ENCODE measurements at places on chromosomes 6 and 20.
A peak's percentile ranks its signal among the peaks of the same experiment; 100 is the strongest.

DNA sequence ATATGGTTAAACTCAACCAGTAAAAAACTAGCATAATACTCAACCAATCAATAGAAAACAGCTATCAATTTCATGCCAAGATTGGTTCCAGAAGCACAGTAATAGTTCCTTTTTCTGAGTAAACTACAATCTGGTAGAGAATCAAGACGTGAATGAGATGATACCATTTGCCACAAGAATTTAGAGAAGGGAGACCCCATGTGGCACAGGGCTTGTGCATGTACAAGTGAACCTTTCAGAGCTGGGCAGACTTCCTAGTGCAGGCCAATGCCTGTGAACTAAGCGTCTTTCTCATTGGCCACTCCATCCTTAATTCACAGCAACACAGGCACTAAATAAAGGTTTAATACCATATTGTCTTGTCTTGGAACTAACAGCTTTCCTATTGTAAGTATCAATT is 213.5 kb downstream of the RFPL4B start:
- DNase-seq: no peak

DNA sequence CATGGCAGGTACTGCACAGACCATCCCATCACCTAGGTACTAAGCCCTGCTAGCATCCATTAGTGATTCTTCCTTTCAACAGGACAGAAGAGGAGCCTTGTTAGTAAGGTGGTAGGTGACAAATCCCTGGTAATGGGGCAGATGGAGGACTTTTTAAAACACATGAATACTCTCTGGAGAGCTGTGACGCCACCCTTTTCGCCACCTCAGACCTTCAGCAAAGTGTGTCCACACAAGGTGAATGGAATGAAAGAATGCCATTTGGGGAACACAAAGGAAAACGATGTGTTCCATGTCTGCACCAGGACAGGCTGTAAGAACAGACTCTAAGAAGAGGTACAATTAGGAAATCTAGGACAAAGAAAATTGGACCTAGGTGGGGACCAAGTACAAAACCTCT is 110.5 kb upstream of the CARMIL1 start:
- DNase-seq: no peak

DNA sequence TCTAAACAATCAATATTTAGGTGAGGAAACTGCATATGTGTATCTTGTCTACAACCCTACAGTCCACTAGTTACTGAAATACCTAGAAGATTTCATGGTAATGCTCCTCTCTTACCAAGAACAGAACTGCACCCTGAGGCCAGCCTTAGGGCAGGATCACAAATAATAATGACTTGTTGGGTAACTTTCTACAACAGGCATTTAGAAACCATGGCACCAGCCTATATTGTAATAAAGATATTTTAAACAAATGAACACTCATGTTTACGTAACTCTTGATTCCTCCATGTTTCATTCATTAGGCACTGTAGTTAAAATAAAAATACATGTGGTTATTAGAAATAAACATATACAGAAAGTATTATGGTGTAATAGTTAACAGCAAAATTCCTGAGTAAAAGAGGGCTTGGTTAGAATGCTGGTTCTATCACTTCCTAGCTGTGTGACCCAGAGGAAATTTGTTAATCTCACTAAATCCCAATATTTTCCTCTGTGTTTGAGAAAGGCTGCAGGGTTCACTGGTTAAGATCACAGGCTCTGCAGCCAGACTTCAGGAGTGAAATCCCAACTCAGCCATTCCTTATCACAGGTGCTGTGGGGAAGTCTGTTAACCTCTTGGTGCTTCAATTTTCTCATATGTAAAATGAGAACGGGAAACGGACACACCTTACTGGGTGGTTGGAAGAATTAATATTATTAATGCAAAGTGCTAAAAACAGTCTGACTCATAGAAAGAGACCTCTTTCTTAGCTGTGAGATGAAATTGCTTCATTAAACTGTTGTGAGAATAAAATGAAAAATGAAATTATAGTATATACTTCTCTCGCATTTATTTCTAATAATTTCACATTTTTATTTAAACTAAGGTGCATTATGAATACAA is 8.5 kb downstream of the HMGN3 start:
- no peak for DNase-seq

GRCh38 chr6:137900815-137901214 is 33.8 kb downstream of the TNFAIP3 start:
- no peak for DNase-seq

GRCh38 chr6:128005009-128005408 is 104.2 kb upstream of the THEMIS start:
- DNase-seq: no peak

DNA sequence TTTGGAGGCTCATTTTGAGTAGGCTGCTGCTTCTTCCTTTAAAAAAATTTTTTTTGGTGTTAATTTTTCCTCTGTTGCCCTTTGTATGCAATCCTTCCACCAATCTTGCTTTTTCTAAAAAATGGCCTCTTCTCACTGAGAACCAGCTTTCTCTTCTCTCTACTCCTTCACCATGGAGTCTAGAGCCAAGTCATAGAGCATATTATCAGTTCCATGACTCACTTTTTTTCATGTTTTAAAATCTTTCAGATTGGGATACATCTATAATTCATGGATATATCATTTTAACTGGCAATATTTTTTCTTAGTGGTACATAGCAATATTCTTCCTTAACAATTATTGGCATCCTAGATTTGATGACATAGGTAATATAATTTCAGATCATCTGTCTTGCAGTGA is 62.7 kb downstream of the SLX4IP start:
- no peak for DNase-seq

DNA sequence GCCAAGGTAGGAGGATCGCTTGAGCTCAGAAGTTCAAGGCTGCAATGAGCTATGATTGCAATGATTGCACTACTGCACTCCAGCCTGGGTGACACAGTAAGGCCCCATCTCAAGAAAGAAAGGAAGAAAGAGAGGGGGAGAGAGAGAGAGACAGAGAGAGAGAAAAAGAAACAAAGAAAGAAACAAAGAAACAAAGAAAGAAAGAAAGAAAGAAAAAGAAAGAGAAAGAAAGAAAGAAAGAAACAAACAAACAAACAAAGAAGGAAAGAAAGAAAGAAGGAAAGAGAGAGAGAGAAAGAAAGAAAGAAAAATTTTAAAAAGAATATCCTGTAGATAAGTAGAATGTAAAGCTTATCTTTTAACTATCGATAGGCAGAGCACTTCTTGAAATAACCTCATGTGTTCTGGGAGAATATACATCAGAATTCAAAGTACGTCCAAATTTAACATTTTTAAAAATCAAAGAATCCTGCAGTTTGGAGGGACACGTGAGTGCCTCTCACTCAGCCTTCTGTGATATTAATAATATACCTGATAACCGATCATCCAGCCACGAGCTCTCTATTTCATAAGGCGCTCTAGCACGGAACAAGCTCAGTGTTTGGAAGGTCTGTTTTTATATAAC is 25.2 kb downstream of the MYLK4 start:
- DNase-seq: no peak

DNA sequence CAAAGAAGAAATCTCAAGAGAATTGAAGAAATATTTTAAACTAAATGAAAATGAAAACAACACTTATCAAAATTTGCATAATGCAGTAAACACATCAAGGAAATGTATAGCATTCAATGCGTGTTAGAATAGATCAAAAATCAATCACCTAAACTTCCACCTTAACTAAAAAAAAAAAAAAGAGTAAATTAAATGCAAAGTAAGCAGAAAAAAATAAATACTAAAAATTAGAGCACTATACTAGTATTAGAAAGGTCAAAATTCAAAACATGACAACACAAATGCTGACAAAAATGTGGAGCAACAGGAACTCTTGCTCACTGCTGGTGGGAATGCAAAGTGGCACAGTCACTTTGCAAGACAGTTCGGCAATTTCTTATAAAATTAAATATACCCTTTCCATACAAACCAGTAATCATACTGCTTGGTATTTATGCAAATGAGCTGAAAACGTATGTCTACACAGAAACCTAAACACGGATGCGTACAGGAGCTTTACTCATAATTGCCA is 103.8 kb downstream of the KIF16B start:
- no peak for DNase-seq

GRCh38 chr6:39251406-39251805 is 22.1 kb upstream of the KCNK5 start:
- DNase-seq: no peak

GRCh38 chr6:126134491-126134890 is 148.2 kb downstream of the TRMT11 start:
- DNase-seq: no peak

GRCh38 chr6:96814625-96815024 is 22.7 kb downstream of the GPR63 start:
- DNase-seq: no peak

GRCh38 chr6:21780679-21781078 is 187.1 kb downstream of the SOX4 start:
- DNase-seq: no peak

DNA sequence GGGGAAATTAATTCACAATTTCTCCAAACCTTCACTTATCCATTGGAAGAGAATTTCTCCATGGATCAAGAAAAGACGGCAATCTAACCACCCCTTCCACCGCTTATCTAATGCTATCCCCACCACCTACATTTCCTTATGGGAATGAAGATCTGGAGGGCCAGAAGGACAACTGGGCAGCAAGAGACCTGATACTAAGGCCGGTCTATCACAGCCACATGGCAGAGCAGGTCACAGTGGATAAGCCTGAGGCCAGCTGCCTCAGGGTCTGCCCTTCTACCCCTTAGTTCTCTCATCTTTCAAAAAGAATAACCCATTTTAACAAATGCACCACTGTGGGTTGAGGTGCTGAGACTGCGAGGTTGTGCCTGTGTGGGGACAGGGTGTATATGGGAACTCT is 37.1 kb downstream of the MAN1A1 start:
- DNase-seq: no peak

DNA sequence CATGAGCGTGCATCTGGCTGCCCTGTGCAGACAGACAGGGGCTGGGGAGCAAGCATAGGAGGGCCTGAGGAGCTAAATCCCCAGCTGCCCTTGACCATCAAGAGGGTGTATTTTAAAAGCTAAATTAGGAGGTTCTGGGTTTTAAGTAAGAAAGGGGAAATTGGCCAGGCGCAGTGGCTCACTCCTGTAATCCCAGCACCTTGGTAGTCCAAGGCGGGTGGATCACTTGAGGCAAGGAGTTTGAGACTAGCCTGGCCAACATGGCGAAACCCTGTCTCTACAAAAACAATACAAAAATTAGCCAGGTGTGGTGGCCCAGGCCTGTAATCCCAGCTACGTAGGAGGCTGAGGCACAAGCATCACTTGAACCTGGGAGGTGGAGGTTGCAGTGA is 27.8 kb downstream of the SERPINB6 start:
- DNase-seq: no peak

GRCh38 chr20:51313358-51313827 is 229.1 kb downstream of the NFATC2 start:
- DNase-seq: no peak

- DNase-seq: no peak
Measured at GRCh38 chr6:106939848-106940247, 34.7 kb downstream of the CD24 start.

DNA sequence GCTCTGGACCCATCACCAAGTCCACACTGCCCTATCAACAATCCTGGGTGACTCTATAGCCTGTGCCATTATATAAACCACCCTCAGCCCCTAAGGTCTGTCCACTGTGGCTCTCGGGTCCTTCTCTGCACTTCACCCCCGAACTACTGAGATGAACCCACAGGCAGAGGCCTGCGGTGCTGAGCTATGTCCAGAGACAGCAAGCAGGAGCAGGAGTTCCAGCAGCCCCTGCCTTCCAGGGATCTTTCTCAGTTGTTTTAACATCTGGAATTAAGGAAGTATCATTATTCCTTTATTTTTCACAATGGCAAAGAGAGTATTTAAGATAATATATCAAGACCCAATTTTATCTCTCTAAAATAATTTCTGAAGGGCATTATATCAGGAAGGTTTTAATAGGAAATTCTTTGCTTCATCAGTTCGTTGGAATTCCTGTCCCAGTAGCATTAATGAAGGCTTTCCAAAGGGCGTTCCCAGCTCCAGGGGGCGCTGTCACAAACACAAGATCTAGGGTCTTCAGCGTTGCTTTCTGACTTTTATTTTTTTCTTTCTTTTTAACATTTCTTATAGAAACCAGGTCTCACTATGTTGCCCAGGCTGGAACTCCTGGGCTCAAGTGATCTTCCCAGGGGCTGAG is 27.3 kb downstream of the RRBP1 start:
- DNase-seq: peak; percentile 75

- DNase-seq: no peak
Measured at GRCh38 chr6:118544105-118544504, 4.0 kb upstream of the PLN start.

DNA sequence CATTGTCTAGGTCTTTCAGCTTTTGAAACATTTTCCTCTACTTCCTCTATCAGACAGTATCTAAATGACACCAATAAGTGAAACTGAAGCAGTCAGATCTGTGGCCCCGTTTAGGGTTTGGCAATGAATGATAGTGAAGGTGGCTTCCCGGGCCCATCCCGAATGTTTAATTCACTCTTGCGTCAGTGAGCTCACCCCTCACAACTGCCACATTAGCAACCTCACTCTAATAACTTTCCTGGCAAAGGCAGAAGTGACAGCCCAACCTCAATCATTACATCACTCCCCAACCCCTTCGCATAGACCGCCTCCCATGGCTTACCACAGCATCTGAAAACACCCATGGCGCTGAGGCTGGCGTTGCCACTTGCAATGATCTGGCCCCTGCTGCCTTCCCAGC is 92.4 kb upstream of the CD83 start:
- DNase-seq: no peak

GRCh38 chr20:11882651-11883050 is 35.0 kb upstream of the BTBD3 start:
- DNase-seq: no peak

GRCh38 chr20:23235173-23236027 is 115.2 kb upstream of the NXT1 start:
- DNase-seq: no peak

DNA sequence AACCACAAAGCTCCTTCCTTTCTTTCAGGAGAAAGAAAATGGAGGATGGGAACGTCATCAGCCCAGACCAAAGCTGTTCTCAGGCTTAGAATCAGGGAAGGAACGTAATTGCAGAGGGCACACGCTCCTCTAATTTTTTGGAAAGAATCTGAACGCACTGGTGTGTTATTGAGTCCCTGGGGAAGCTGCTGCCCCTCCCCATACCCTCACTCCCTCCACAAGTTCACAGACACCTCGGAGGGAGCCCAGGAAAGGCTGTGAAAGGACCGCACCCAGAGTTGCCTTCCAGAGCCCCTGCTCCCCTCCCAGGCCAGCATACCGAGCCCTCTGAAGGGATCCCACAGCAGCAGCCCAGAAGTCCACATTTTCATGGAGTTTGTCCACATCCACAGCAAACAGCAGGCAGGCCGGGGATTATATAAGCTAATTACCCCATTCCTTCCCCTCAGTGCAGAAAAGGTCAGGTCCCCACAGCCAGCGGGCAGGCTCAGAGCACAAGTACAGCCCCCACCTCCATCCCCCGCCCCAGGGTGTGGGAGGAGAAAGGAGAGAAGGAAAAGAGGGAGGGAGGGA is 53.7 kb downstream of the ANKRD60 start:
- peak; percentile 87 for DNase-seq

DNA sequence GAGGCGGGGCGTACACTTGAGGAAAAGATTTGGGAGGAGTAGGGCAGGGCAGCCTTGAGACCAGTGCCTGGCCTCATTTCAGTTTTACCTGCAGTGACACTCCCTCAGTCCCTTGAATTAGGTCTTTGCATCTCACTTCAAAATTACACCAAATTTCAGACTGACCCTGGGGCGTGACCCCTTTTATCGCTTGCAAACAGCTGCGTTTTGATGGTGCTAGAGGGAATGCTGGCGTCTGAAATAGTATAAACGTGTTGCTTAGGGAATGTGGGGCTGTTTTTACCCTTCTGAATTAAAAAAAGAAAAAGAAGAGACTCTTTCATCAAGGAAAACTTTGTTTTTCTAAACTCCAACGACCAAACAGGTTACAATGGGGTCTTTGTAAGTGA is 21.0 kb downstream of the COL9A1 start:
- no peak for DNase-seq

All from sigmoid colon (tissue), 7 donors.